CMK (cell line): ENCODE measurements at places on chromosomes 12 and 14.

- DNase-seq: no peak
These were observed 65.8 kb downstream of the RIC8B start for GRCh38 chr12:106840243-106840642.

DNA sequence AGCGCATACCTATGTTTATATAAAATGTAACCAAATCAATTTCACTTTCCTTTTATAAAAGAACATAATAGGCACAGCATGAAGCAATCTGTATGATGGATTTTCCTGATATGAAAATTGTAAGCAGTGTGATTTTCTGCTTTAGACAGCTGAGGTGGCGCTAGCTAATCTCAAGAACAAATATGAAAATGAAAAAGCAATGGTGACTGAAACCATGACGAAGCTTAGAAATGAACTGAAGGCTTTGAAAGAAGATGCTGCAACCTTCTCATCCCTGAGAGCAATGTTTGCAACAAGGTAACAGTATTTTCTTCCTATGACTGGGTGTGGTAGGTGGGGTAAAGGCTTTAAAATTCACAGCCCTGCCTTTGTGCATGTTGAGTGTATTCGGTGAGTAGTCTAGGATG, 65.0 kb upstream of the FGD4 start:
- DNase-seq: no peak

GRCh38 chr12:78645956-78646355, 218.6 kb upstream of the SYT1 start:
- DNase-seq: no peak

GRCh38 chr14:60349663-60350365, 100.8 kb downstream of the PPM1A start:
- no peak for DNase-seq

DNA sequence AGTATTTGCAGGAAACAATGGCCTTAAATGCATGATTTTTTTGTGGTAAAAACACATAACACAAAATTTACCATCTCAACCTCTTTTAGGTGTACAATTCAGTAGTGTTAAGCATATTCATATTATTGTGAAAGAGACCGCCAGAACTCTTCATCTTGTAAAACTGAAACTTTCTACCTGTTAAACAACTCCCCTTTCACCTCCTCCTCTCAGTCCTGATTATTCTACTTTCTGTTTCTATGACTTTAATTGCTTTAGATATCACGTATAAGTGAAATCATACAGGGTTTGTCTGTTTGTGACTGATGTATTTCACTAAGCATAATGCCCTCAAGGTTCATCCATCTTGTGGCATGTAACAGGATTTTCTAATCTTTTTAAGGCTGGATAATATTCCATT, 353.4 kb downstream of the ADAMTS20 start:
- no peak for DNase-seq

DNA sequence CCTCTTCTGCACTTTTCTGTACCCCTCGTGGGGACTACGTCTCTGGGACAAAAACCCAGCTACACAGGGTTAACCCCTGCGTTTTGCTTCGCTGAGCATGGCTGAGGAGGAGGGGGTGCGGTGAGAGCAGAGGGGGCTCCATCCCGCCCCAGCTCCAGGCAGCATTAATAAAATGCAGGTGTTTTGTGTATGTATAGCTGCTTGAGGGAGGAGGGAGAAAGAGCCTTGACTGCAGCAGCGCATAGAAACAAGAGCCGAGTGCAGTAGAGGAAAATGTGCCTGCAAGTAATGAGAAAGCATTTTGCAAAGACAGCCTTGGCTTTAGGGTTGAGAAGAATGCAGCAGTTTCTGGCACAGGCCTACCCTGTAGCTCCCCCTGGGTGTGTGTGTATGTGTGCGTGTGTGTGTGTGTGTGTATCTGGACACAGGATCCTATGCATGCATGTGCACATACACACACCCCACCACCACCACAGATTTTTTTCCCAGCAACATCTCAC, 103.9 kb downstream of the ZFP36L1 start:
- DNase-seq: no peak

GRCh38 chr12:121550974-121551634, 29.7 kb downstream of the KDM2B start:
- DNase-seq: no peak

GRCh38 chr14:101631199-101631598, 69.9 kb downstream of the DIO3 start:
- no peak for DNase-seq

DNA sequence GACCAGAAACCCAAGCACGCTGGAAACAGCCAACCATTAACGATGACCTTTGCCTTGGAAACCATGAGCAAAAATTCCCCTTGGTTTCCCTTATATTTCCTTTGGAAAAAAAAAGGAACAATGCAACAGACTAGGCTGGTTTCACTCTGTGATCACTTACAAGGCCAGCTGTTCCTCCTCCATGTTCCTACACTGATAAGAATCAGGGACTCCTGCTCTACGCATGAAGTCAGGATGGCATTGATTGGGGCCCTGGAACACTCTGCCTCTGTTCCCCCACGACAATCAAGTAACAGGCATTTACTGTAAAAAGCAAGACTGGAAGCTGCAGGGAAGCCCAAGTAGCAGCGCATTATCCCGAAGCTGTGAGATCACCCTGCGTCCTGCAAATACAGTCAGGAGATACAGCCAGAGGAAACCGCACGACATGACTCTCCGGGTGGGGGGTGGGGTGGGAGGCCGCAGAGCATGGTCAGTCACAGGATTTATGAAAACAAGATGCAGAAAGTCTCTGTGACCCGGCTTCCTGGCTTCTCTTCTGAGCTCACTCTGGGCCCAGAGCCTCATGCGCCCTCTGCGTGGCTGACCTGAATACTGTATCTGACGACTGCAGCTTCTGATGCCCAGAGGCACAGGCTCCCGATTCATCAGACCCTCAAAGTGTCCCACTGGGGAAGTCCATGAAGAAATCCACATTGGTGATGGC, 31.1 kb downstream of the SSH1 start:
- no peak for DNase-seq

GRCh38 chr12:98243190-98243589, 272.2 kb upstream of the TMPO start:
- no peak for DNase-seq

DNA sequence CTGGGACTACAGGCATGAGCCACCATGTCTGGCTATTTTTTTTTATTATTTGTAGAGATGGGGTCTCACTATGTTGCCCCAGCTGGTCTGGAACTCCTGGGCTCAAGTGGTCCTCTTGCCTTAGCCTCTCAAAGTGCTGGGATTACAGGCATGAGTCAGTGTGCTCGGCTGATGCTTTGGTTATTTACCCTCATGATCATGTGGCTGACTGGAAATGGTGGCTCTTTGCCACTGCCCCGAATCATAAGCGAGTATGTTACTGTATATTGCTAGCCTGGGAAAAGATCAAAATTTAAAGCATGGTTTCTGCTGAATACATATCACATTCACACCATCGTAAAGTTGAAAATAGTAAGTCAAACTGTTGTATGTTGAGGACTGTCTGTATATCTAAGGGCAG, 101.1 kb downstream of the RGS6 start:
- DNase-seq: no peak

DNA sequence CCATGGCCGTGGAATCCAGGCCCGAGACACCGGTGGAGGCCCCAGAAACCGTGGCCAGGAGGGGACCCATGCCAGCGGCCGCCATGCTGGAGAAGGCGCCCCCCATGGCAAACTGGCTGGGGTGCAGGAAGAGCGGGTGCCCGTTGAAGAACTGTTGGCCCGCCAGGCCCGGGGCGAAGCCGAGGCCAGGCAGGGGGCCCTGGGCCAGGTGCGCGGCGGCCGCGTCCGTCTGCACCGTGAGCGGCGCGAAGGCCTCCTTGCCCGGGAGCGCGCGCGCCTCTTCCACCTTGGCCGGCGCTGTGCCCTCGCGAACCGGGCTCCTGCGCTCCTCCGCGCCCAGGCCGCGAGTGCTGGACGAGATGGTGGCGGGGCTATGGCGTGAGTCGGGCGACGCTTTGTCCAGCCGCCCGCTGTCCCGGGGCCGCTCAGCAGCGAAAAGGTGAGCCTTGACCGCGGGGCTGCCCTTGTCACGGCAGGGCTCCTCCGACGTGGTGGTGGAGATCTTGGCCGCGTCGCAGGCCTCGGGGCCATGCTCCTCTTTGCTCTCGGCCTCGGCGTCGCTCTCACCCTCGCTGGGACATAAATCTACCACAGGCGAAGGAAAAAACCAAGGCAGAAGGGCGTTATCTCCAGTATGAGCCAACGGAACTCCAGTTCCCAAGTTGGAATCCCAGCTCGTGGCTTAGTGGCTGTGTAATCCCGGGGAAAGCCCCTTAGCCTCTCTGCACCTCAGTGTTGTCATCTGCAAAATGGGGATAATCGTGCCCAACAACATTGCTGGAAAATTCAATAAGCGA, 9.5 kb downstream of the TBX3 start:
- DNase-seq: no peak

DNA sequence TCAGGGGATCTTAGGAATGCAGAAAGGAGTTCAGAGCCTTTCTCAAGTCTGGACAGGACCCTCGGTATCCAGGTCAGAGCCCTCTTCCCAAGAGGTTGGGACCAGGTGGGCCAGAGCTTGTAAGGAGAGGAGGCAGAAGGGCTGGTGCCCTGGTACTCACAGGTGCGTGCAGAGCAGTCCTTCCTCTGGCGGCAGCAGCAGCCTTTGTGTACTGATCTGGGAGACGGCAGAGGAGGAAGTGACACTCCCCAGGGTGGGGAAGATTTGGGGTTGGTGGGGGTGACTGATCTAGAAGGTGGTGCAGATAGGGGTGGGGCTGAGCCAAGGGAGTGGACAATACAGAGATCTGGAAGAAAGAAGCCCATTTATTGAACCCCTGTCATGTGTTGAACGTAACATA, at the start of gene ITGB7:
ITGB7 (minus strand) TSS at position 210 of the 400 bp plus-strand sequence. CDS start 6,808 bp downstream, outside the sequence.
- DNase-seq: no peak

- DNase-seq: no peak
These were observed 26.0 kb upstream of the LHX5 start for GRCh38 chr12:113497693-113498092.

- DNase-seq: no peak
These were observed 16.4 kb upstream of the NUDT4 start for GRCh38 chr12:93361151-93361919.

DNA sequence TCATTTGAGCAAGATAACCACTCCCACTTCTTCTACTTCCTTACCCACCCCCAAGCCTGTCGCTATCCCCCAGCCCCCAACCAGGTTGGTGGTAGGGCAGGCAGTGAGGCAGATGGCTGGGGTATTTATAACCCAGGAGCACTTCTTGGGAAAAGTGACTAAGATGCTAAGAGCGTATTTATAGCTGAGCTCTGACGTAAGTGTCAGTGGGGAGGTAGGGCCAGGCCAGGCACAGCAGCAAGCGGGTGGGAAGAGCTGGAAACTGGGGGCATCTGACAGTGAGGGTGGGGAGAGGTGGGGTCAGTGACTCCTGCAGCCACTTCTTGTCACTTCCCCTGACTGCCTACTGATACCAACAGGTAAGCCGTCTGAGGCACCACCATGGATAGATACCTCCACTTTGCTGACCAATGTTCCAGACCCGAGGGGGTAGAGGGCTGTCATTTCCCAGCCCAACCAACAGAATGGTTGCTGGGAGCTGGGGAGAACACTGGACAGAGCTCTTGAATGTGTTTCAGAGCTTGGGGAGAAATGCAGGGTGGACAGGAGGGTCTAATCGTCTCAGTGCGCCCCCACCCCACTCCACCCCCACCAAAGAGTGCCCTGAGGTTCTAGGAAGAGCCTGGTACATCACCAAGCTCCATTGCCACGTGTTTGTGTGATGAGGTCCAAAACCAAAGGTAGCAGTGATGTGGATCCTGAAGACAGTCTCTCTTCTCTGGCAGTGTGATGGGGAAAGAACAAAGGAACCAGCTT, 2.7 kb upstream of the INHBE start:
- DNase-seq: no peak
